Hematopoietic multipotent progenitor cell treated with erythropoietin and hydrocortisone succinate and interleukin-3 and kit ligand, for 17 days (in vitro differentiated cells): ENCODE measurements at places on chromosomes 3 and 15.

- no peak for DNase-seq
These were observed 236.3 kb downstream of the MEX3B start for GRCh38 chr15:81809543-81809942.

DNA sequence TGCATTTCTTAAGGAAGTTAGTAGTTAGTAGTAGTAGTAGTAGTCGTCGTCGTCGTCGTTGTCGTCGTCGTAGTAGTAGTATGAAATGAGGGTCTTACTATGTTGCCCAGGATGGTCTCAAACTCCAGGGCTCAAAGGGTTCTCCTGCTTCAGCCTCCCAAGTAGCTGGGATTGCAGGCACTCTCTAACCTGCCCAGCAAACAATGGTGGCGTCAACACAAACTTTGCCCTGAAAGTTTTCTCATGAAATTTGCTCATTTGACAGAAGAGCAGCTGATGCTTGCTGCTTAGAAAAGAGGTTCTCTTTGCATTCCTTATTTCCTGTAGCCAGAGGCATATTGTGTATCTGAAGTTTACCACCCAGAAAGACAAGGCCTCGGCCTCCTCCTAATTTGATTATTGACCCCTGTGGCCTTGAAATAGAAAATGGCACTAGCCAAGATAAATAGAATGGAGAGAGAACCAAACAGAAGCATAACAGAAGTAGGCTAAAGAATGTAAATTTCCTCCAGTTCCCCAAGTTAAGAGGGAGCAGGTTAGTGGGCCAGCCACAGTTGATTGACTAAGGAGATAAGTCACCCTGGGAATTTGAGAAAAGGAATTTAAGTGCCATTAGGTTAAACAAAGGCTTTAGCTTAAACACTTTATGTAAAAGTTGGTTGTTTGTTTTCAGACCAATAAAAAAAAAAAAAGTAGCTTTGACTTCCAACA lies 166.2 kb upstream of the ROBO2 start:
- DNase-seq = no peak

- no peak for DNase-seq
These were observed 2.9 kb downstream of the PLXND1 start for GRCh38 chr3:129603561-129603942.

GRCh38 chr3:181699171-181699903 lies 12.4 kb upstream of the SOX2 start:
- no peak for DNase-seq

DNA sequence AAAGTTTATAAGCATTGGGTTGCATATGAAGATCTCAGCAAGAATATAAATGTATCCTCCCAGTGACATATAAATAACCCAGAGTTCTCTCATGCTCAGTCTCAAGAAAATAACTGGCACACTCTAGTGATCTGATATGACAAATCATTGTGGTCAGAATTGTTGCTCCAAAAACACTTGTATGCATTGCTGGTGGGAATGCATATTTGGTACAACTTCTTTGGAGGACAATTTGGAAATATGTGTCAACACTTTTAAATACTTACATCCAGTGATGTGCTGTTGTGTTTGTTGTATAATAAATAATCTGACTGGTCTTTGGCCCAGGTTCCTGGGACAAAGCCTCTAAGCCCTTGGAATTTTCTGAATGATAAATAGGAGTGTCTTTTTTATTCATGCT lies 66.7 kb upstream of the STT3B start:
- DNase-seq = no peak

DNA sequence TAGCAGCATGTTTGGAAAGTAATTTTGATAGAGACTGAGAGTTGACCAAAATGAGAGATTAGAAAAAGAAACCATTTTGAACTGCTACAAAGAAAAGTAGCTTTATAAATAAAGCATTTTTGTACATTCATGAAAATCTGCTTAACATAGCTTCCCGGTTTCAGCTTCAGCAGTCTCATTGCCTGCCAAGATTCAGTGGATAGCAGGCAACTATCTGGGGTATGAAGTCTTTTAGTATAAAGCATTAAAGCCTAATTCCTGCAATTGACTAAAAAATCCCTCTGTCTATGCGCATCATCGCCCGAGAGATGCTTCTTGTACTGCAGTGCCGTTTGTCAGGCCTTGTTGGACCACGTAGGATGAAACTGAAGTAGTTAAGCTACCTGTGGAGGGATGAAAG lies 588.4 kb downstream of the NAALADL2 start:
- DNase-seq = no peak

GRCh38 chr3:142022381-142022780 lies 127.0 kb downstream of the TFDP2 start:
- peak; percentile 94 for DNase-seq

GRCh38 chr15:74176262-74177214 lies 3.0 kb downstream of the ISLR start:
- no peak for DNase-seq

- DNase-seq = no peak
These were observed 178.3 kb downstream of the KBTBD8 start for GRCh38 chr3:67176396-67176795.

GRCh38 chr3:72660270-72661114 lies 187.8 kb downstream of the SHQ1 start:
- no peak for DNase-seq

GRCh38 chr3:67388738-67389137 lies 265.7 kb downstream of the SUCLG2 start:
- DNase-seq = no peak
